Stimulated activated CD4-positive, alpha-beta T cell treated with anti-CD3 and anti-CD28 coated beads, Interleukin-4, amount 100 ng/mL, for 24 hours (primary cell): ENCODE measurements at places on chromosomes 1 and 21.

- DNase-seq, result no peak
Measured at GRCh38 chr1:106613068-106613467, 443.4 kb upstream of the PRMT6 start.

DNA sequence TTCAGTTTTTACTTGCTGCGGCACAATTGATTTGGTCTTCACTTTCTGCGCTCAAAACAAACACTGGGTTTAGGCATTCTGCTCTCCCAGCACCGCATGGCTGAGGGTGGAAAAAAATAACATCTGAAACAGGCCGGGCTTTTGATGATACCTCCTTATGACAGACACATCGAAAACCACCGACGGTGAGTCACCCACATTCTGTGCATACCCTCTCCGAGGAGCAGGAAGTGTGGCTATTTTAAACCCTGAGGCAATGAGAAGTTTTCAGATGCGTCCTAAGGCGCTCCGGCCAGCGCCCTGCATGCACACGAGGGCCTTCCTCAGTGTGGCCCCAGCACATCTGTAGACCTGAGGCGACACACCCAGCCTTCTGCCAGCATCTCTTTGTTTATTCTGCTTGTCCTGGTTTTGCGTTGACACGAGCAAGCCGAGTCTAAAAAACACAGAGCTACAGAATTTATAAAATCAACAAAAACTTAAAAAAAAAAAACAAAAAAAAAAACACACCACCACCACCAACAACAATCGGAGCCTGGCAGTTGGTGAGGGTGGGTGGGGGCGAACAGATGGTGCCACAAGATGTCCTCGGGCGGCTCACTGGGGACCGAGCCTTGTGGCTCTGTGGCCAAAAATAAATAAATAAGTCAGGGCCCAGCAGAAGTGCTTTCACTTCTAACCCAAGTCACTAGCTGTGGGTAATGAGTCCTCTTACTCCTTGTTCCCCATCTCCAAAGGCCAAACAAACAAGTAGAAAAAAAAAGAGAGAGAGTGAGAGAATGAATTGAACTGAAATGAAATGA lies 162.6 kb upstream of the IRF2BP2 start:
- DNase-seq, result peak; percentile 91

DNA sequence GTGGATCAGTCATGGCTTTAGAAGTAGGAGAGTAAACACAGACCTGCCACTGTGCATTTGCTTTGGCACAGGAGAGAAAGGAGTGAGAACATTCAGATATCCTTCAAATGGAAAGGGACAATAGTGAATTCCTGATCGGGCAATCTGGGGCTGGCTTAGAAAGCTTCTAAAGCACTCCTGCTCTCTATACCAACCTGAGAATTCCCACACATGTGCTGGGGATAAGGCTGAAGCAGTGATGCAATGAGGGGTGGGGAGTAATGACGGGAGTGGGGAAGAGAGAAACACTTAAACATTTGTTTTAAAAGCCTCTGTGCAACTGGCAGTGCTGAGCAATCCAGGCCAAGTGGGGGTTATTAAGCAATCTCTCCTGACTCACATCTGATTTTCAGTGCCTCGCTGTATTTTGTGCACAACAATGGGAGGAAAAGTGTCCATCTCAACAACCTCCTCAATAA lies 108.8 kb downstream of the KIAA0319L start:
- no peak for DNase-seq

GRCh38 chr21:32753818-32754585 lies 17.6 kb downstream of the PAXBP1 start:
- no peak for DNase-seq

DNA sequence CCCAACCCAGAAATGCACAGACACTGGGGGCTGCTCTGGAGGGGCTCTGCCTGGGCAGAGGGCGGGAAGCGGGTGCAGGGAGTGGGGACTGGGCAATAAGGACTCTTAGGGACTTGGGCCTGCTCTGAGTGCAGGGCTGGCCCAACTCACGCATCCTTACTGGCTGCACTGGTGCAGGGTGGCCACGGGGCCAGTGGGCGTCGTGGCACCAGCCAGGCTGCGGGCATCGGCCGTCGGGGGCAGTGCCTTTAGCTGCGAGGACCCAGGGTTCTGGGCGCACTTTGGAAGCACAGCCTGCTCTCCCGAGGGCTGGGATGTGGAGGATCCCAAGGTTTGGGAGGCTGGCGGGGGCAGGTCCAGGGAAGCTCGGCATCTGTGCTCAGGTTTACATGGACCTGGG lies 27.1 kb upstream of the TTLL10 start:
- no peak for DNase-seq

DNA sequence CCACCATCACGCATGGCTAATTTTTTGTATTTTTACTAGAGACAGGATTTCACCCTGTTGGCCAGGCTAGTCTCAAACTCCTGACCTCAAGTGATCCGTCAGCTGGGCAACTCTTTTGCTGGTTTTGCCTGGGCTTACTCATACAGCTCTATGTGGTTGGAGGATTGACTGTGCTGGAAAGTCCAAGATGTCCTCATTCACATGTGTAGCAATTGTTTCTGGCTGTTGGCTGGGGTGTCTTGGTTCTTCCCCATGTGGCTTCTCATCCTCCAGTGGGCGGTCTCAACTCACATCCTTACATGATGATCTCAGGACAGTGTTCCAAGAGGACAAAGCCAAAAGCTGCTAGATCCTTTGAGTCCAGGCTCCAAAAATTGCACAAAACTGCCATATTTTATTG lies 53.3 kb downstream of the TEX35 start:
- no peak for DNase-seq

DNA sequence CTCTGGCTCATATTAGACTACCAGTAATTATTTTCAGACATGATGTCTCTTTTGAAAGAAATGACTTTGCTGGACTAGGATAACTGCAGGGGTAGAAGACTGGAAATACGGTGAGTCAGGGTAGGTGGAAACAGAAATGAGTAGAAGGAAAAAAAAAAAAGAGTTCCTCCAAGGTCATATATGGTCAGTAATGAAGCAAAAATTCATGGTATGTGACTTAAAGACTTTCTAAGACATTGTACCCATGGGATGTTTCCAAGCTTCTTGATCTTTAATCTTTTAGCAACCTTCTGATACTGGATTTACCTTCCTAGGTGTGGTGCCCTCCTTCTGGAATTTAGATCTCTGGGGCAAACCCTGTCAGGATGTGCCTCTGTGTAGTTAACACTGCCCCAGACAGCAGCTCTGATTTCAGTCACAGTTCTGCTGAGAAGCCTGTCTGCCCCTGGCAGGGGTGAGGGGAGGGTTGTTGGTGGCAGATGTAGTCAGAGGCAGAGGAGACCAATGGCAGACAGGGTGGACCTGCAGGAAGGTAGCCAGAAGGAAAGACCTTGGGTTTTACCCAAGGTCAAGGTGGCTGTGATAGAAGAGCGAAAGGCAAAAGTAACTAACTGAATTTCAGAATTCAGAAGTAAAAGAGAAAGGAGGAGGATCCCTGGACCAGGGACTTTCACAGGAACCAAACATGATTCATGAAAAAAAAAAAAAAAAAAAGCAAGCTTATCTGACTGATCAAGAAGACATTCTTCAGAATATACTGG lies 44.1 kb upstream of the BCL10 start:
- DNase-seq, result no peak

- DNase-seq, result no peak
Measured at GRCh38 chr1:210437111-210437510, 108.4 kb downstream of the HHAT start.

DNA sequence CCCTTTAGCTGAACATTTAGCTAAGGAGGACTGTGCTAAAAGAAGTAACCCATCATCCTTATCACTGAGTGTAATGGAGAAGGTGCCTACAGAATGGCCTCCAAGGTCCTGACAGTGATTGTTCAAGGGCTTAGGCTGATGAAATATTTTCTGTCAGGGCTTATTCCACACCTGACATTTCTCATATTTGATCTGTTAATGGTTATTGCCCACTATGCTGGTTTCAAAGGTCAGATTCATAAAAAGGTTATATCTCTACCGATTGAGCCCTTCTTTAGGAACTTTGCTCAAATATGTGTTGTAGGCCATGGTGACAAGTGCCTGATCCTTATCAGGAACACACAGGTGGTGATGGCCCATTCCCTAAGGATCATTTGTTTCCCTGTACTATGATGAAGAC lies 766.4 kb upstream of the ADGRL2 start:
- no peak for DNase-seq

- DNase-seq, result no peak
Measured at GRCh38 chr1:8666389-8667167, 150.9 kb downstream of the RERE start.

- DNase-seq, result no peak
Measured at GRCh38 chr1:3114846-3115245, 45.8 kb downstream of the PRDM16 start.

- DNase-seq, result no peak
Measured at GRCh38 chr1:151512801-151513625, 1.8 kb downstream of the CGN start.

GRCh38 chr1:203328714-203329122 lies 22.2 kb downstream of the FMOD start:
- no peak for DNase-seq

DNA sequence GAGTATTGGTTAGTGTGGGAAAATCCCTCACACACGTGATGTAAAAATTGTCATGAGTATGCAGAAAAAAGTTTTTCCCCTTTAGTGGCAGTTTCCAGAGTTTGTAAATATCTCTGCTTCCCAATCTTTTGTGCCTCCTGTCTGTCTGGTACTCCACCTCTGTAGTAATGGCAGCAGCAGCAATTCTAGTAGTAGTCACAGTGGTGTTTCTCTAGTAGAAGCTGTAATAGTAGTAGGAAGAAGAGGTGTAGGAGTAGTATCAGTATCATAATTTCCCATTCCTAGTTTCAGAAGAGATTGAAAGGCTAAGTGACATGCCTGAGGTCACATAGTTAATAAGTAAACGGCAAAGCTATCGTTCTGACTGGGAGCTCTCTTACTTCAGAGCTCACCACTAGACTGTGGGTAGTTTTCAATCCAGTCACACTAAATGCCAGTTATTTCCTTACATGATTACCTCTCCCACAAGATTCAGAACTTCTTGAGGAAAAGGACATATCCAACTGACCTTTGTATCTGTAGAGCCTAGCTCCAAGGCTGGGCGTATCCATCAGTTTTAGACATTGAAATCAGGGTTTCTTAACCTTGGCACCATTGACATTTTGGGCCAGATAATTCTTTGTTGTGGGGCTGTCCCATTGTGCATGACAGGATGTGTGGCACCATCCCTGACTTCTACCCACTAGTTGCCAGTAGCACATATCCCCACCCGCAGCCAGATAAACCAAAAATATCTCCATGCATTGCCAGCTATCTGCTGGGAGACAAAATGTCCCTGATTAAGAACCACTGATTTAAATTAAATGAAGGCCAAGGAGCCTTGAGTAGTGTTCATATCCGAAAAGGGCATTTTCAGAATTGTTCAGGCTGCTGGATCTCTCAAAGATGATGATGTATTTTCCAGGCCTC lies 135.9 kb downstream of the FGGY start:
- DNase-seq, result peak; percentile 6

DNA sequence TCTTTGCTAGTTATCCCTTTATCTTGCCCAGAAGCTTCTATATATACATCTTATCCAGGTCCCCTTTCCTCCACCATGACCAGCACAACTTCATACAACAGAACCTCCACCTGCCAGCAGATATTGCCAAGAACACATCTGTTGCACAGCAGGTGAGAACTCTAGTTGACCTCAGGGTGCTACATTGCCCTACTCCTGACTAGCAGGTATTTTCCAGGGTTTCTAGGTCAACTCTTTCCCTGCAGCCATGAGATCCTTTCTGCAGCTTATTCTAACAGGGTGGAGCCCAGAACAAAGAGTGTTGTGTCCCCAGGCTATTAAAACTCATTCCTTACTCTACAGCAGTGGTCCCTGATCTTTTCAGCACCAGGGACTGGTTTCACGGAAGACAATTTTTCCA lies 319.5 kb downstream of the PRDM2 start:
- no peak for DNase-seq

- DNase-seq, result no peak
Measured at GRCh38 chr1:103190766-103191165, 82.4 kb upstream of the COL11A1 start.

DNA sequence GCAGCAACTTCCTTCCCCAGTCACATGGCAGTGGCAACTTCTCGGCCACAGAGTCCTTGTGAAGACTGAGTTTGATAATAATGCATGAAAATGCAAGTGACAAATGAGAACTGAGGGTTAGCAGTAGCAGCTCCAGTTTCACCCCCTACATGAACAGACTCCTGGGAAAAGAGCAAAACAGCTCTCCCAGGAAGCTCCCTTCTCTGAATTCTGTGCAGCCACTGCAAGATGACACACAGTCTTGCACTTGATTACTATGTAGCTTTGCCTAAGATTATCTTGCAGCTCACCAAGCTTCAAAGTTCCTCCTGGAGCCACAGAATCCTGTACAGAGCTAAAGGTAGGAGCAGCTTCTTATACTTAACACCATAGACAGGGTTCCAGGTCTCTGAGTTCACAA lies 4.7 kb downstream of the PGBD5 start:
- no peak for DNase-seq

DNA sequence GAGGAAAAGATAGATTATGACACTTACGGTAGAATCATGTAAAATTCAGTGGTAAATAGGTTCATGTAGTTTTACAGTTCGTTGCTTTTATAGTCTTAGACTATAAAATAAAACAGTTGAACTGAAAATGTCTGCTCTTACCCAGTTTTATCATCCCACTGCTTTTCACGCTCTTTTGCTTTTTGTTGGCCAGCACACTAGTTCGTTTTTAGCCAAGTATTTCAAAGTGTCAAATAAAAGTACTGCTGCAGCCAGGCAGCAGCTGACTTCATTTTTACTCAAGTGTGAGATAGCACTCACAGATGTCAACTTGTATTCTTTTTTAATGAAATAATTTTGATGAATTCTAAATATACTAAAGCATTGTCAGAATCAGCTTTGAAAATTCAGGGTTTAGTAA lies 18.5 kb upstream of the BTG3 start:
- DNase-seq, result no peak

DNA sequence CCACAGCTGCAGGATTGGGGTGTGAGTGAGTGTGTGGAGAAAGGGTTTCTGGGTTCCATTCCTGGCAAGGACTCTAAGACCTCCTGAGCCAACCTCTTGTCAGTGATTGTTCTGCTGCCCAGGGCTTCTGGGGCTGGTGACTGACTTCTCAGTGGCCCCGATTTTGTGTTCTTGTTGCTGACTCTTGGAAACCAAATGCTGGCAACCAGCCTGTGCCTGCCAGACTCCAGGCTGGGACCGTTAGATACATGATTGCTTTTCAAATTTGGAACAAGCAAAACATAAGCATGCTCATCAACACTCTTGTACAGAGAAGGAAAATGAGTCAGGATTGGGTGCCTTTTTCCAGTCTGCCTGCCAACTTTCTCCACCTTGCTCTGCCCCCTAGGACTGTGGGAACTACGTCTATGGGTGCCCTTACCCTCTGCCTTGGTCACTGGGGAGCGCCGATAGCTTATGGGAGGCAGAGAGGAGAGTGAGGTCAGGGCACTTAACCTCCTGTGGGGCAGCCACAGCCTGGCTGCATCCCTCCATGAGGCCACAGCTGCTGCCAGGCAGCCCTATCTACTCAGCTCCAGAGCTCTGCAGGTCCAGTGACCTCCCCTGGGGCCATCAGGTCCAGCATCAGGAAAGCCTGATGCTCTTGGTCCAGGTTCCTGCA lies 39.3 kb upstream of the EPS8L3 start:
- DNase-seq, result no peak
